Fibroblast of gingiva (primary cell): ENCODE measurements at places on chromosomes 4 and X.

- peak; percentile 89 for DNase-seq
Measured at GRCh38 chr4:112170451-112170993, 25.3 kb downstream of the FAM241A start.

- no peak for DNase-seq
Measured at GRCh38 chr4:95572304-95572991, 23.7 kb upstream of the UNC5C start.

DNA sequence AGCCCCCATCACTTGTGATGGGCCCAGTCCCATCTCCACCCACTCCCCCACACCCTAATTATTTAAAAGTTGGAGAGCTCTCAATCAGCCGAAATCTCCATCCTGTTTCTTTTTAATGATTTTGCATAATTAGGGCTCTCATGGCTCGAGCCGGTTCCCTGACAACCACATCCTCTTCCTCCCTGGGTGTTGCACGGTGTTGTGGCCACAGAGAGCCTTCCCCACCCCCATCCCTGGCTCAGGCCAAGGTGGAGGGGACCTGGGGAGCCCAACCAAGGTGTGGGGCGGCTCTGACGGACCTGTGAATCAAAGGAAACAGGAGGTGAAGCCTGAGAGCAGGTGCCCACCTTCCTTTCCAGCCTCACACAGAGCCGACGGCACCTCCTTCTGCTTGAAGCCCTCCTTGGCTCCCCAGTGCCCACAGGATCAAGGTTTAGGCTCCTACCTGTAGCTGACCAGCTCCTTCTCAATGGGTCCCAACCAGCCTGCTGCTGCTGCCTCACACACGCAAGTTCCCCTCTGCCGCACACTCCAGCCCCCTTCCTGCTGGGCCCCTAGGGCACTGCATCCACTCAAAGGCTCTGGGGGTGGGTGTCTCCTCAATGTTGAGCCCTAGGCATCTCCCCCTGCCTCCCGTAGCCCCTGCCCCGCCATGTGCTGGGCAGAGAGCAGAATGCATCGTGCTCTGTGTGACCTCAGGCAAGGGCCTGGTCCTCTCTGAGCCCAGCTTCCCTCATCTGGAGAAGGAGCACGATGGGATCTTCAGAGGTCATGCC, 68.7 kb downstream of the WFS1 start:
- no peak for DNase-seq

DNA sequence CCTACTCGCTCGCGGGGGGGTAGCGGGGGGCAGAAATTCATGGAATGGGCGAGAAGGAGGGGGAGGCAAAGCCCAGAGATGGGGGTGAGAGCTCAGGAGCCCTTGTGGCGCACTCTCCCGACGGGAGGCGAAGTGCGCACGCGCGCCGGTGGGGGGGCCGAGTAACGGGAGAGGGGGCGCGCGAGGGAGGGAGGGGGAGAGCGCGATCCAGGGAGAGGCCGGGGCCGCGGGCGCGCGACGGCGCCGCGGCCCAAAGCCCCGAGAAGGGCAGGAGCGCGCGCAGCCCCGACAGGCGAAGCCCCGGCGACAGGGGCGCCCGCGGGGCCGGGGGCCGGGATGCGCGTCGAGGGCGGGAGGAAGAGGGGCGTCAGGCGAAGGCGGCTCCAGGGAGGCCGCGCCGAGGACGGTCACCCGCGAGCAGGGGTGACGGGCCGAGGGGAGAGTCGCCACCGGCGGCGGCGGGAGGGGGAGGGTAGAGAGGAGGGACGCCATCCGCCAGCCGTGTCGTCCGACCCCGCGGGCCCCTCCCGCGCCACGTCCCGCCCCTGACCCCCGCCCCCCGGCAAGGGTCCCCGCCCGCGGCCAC, 421 bp downstream of the MECP2 start:
- peak; percentile 53 for DNase-seq

- peak; percentile 40 for DNase-seq
Measured at GRCh38 chr4:140152751-140153418, 1.1 kb downstream of the MAML3 start.

DNA sequence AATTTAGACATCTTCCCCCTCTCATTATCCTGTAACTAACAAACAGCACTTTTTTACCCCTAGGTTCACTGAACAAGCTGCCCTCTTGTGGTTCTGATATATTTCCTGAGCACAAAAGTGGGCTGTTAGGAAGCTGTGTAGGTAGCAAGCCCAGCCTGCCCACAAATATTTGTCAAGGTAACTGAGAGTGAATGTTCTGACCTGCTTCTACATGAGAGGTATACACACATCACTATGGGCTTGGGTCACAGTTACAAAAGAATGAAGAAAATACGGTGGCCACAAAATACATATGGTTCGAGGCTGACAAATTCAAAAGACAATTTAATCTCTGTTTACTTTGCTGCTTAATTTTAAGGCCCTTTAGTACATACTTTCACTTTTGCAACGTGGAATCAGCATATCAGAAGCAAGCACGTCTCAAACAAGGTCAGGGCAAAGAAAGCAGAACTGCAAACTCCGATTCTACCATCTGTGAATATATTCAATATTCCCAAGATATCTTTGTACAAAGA, 78.7 kb downstream of the RBM47 start:
- DNase-seq, result peak; percentile 28

DNA sequence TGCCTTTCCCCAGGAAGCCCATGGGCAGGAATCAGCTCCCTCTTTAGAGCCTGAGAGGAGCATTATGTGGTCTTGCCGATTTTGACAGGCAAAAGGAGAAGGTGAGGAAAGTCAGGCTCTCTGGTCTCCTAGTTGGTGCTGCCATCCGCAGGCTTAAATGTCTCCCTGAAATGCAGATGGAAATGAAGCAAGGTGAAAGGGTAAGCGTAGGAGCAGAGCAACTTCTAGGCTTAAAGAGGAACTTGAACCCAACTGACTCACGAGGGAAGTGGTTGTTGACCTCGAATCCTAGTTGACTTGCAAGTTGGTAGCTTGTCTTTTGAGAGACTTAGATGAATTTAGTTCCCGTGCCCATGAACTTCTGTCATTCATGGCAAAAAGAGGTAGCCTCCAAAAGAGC, 205.9 kb downstream of the PTTG2 start:
- no peak for DNase-seq

- DNase-seq, result no peak
Measured at GRCh38 chr4:3284734-3285557, 7.9 kb upstream of the RGS12 start.

DNA sequence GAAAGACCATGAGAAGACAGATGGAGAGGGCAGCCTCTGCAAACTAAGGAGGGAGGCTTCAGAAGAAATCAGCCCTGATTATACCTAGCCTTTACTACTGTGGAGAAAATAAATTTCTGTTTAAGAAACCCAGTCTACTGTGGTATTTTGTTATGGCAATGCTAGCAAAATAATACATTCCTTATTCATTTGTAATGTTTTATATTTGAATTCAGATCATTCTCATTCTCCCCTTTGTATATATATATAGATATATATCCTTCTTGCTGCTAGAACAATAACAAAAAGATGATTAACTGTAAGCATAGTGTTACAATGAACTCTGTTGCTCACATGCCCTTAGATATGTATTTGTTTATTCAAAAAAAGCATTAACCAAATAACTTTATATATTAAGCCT, 22.5 kb downstream of the DMD start:
- DNase-seq, result no peak

DNA sequence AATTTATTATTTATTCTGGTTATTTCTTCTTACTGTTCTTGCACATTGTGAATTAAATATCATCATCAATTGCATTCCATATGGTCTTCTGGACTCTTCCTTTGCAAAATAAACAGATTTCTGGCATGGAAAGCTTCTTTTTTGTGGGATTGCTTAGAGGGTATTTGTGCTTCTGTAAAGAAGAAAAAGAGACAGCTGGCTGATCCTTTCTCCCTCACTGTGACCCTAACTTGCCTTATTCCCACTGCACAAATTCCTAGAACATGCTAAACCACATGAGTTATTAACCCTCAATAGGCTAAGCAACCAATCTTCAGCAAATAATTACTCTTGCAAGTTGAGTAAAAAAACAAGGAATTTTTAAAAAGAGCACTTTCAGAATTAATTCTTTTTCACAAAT, 23.8 kb upstream of the LRCH2 start:
- DNase-seq, result no peak

- peak; percentile 15 for DNase-seq
Measured at GRCh38 chr4:48133669-48134068, 381 bp downstream of the TXK start.

DNA sequence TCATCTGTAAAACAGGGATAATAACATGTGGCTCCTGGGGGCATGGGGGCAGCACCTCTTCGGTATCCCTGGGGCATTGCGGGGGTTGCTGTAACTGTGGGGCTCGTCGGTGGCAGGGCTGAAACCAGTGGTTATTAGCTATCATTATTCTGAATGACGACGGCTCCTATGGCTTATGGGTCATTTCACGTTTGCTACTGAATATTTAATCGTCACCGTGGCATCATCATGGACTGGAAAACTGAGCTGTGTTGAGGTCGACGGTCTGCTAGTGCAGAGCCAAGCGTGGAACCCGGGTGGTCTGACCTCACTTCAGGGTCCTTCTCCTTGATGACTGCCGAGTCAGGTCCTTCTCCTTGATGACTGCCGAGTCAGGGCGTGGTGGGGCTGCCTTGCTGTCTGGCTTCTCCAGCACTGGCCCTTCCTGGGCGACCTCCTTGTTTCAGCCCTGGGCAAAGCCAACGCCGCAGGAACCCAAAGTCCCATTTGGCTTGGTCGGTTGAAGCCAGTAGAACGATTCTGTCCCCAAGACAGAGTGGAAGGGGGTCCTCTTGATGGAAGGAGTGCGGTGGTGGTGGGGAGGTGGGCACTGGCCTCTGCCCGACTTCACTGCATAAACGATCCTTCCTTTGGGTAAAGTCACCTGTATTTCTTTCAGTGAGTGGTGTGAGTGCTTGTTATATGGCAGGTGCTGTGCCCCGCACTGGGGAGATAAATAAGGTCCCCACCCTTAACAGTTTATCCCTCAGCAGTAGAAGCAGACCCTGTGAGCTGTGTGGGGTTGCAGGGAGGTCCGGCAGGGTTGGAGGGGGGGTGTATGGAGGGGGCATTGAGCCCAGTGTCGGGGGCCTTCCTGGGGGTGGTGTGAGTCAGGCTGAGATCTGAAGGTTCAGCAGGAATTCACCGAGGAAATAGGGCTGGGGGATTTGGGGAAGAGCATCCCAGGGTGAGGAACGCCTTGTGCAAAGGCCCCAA, 40.8 kb downstream of the PSAPL1 start:
- DNase-seq, result no peak

DNA sequence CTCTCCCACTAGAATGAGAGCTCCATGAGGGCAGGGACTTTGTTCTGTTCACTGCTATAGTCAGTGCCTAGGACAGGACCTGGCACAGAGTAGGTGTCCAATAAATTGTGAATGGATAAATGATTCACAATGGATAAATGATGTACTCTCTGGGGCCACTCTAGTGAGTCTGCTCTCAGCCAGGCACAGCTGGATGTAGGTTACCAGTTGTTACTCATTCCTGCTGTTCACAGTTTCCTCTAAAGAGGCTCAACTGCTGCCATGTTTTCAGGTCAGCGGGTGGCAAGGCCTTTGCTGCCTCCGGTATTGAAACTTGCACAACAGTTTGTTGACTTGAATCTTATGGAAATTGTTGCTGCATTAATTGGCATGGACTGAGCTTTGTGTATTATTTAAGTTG, 99.1 kb downstream of the NHSL2 start:
- DNase-seq, result no peak

GRCh38 chrX:137033774-137034507, at the start of gene GPR101:
TSS of gene GPR101 (minus strand) at chrX:137033995. CDS start at chrX:137031674, 2,321 bp downstream.
- no peak for DNase-seq

DNA sequence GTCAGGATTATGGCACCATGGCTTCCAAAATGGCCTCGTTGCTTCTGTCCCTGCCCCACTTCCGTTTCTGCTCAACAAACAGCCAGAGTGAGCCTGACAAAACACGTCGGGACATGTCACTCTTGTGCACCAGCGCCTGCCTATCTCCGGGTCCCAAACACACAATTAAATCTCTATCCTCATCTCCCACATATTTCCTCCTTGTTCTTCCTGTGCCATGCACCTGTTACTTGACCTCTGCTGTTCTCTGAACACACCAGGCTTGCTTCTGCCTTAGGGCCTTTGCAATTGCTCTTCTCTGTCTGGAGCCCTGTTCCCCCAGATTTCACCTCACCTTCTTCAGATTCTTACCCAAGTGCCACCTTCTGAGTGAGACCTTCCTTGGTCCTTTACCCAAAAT, 12.7 kb upstream of the CD38 start:
- DNase-seq, result no peak

- peak; percentile 37 for DNase-seq
Measured at GRCh38 chr4:77800483-77801259, 18.5 kb downstream of the CNOT6L start.

GRCh38 chr4:61405307-61405706, 205.2 kb downstream of the ADGRL3 start:
- no peak for DNase-seq

DNA sequence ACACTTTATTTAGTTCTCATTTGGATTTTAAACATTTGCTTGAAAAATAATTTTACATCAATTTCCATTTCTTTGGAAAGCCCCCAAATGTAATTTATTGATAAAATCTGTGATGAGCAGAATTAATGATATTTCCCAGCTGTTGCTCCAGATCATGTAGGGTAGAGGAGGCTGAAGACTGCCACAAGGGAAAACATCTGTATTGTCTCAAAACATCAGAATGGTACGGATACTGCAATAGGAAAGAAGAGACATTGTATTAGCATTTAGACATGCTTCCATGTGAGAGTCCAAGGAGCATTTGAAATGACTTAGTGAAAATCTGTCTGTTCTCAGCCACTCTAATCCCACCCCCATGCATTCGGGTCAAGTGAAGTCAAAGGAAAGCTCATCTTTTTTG, 14.4 kb downstream of the ADH1A start:
- no peak for DNase-seq

GRCh38 chr4:164307262-164307661, 446.7 kb upstream of the SMIM31 start:
- DNase-seq, result no peak
